ENCODE measurements at places on chromosomes 6 and 20. TPM values are rescaled to one million over a fixed set of nuclear protein-coding genes. Genes with fewer than 3 reads are reported as not detected.

DNA sequence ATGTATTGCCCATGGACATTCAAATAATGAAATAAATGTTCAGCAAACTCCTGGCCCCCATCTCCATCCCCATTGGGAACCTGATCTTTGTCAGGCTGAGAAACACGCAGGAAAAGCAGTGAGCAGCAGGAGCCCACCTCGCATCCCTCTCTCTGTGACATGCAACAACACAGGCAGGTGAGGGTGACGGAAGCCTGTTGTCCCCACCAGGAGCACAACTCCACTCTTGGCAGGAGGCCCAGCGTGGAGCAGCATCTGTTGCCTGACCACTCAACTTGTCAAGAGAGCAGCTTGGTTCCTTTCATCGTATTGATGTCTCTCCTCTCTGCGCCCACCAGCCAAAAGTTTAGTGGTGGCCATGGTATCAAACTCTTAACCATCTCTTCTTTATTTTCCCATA lies 586.9 kb upstream of the ARID1B start:
- no peaks in the 10 kb centered on the region for H3K4me1 ChIP-seq
- DNase-seq, result no peak
- H3K27ac ChIP-seq, result no peak overlapping the region
- H3K27me3 ChIP-seq, result no peaks in the 10 kb centered on the region
- no peak overlapping the region for H3K4me3 ChIP-seq

DNA sequence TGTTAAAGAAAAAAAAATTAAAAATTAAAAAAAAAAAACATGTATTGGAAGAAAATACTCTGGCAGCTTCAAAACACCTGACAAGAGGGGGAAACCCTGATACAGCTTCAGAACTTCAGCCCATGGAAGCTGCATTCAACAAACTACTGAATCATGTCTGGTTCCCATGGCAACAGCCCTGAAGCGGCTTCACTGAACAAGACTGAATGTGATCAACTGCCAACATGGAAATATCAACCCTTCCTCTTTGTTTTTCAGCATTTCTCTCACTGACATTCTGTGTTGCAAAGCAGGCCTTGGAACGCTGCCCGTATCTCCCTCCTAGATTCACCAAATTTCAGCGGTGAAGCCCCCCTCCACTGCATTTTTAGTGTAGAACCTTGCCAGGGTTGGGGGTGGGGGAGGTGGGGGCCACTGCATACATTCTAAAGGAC lies 91.3 kb upstream of the SHLD1 start:
- H3K4me3 ChIP-seq, result no peak overlapping the region
- no peaks in the 10 kb centered on the region for H3K27me3 ChIP-seq
- peaks cover 15% of the 10 kb centered on the region for H3K4me1 ChIP-seq
- peaks cover 6% of the 10 kb centered on the region for H3K36me3 ChIP-seq
- DNase-seq, result no peak
- no peak overlapping the region for H3K27ac ChIP-seq

COL20A1 gene
- total RNA-seq, result 0.44 TPM

BTN3A1 gene
- total RNA-seq, result 40.5 TPM

ZNF311 gene
- 2.2 TPM for total RNA-seq

DNA sequence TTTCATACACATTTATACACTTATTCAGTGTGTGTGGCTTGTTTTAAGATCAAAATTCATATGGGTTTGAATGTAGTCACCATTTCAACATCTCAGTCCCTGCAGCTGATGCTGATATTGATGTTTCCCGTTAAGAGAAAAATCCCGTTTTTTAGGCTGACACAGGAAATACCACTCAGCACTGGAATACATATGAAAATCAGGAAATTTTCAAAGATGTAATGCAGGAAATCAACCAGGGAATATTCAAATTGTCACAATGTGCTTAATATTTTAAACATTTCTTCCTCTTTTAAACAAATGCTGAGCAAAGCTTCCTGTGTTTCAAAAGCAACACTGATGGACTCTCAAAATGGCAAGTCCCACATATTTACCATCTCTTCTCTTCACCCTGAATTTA lies 94.5 kb upstream of the MARCKS start:
- H3K27ac ChIP-seq, result no peak overlapping the region
- DNase-seq, result no peak
- H3K4me3 ChIP-seq, result no peak overlapping the region

B3GALT4 gene
- 21.6 TPM for total RNA-seq

Data from Calu3 (cell line).